Activated T-cell treated with anti-CD3 and anti-CD28 coated beads for 48 hours (primary cell): ENCODE measurements at places on chromosomes 3 and 15.

DNA sequence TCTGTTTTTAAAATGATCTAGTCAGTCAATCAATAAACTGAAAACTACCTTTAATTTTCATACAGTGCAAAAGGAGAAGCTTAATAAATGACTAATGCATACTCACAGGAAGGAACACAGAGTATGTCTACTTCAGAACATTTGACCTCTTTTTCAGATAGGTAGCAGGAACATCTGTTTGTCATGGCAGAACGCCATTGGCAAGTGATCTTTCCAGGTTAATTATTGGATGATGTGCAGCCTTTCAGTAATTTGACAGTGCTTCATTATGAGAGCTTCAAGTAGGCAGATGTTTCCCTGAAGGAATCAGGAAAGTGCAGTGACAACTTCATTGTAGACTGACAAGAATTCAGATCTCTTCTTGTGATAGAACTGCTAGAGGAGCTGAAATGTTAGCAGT, 325.0 kb downstream of the OTOL1 start:
- DNase-seq: no peak

- no peak for DNase-seq
Observed at GRCh38 chr15:53534105-53534839, 225.2 kb downstream of the WDR72 start.

GRCh38 chr3:123376451-123377242, 72.2 kb downstream of the ADCY5 start:
- no peak for DNase-seq

DNA sequence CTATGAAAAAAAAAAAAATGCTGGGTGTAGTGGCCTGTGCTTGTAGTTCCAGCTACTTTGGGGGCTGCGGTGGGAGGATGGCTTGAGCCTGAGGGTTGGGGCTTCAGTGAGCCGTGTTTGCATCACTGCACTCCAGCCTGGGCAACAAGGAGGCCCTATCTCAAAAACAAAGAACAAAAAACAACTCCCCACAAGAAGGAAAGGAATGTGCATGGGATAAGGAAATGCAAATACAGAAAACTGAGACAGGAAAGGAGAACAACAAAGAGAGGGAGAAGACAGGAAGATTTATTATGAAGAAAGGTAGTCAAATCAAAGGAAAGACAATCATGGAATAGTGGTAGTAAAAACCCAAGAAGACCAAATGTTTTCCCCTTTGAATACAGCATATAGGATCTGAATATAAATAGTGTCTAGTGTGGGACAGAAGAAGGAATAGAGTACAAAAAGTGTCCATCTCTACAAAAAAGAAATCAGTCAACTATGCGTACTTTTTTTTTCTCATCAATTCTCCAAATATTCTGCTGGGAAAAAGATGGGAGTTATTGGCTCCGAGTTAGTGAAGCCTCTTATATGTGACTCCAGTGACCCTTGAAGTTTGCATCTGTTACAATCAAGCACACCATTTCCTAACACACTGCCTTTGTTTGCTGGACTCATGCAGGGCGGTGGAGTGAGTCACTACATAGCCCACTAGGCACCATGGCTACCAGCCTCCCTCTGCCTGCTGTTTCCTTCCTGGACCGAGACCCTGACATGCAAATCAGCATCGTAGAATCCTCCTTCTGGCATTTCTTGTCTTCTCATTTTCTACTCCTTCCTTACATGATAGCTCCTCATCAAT, 101.2 kb upstream of the PTX3 start:
- DNase-seq: no peak

- no peak for DNase-seq
Observed at GRCh38 chr15:47158573-47158972, 558.7 kb upstream of the SEMA6D start.

- DNase-seq: no peak
Observed at GRCh38 chr3:184157206-184157605, 2.0 kb downstream of the DVL3 start.

DNA sequence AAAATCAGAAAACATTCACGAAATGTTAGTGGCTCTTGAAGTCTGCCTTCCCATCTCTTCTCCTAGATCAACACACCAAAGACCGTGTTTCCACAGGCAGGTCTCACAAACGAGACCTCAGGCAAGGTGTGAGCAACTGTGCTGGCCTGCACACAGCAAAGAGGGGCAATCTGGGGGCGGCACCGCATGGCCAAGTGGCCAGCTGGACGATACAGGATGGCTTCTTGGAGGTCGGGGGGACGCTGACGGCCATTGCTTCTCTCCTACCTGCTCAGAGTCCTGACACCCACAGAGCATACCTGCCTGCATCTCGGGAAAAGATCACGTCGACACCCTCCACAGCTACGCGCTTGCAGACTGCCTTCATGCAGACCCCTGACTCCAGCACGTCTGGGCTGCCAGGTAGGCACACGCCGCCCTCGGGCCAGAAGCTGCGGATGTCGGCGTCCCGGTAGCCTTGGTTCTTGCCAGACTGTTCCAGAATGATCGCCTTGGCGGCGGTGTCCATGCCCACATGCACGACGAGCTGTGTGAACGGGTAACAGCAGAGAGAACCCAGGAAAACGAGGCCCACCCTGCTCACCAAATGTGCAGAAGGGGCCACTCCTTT, 38.4 kb downstream of the PGPEP1L start:
- DNase-seq: no peak
